ENCODE measurements at places on chromosomes 2 and 18.

GRCh38 chr18:63987743-63988142 is 17.9 kb downstream of the SERPINB8 start:
- DNase-seq, result no peak

- DNase-seq, result no peak
Measured at GRCh38 chr2:56211048-56211447, 27.3 kb downstream of the CCDC85A start.

- no peak for DNase-seq
Measured at GRCh38 chr2:46410273-46411244, 68.8 kb upstream of the TMEM247 start.

DNA sequence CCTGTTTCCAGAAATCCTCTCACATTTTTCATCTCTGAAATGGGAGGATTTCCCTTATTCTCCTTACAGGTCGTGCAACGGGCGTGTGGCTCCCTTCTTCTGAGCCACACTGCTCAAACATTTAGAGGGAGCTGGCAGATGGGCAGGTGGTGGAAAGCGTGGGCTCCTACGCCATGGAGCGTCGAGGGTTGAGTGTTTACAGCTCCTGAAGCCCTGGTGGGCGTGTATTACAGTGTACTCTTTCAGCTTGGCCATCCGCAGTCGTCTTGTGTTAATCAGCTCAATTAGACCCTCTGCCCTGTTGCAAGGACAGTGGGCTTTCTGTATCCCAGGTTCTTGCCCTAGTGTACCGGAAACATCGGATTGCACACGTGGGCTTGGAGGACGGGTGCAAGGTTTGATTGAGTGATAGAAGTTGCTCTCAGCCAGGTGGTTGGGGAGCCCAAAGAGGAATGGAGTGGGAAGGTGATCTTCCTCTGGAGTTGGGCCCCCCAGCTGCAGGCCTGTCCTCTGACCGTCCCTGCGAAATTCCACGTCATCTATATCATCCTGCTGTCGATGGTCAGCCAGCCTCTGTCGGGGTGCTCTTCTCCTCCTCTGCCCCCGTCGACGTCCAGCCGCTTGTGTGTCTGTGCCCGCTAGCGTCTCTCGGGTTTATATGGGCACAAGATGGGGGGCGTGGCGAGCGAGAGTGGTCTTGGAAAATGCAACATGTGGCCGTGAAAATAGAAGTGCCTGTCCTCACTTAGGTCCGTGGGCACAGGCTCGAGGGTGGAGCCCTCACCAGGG is 120.3 kb upstream of the DSEL start:
- no peak for DNase-seq

GRCh38 chr2:183782436-183782835 is 658.2 kb downstream of the NUP35 start:
- no peak for DNase-seq

DNA sequence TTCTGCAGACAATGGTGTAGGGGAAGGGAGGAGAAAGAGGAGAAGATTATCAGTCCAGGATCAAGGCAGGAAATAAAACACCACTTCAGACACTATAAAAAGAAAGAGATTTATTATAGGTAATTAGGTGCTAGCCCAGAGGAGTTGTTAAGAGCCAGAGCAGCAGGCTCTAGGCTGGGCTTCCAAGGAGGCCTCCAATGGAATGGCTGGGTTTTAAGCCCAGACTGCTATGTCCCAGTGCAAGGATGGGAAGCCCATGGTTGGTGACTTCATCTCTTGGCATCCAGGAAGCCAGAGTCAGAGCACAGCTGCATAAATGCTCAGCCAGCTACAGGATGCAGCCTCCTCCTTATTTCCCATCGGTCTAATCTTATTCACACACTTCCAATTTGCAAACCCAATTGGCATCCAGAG is 95.6 kb downstream of the LAMA3 start:
- DNase-seq, result no peak

GRCh38 chr2:105470979-105471378 is 72.1 kb upstream of the FHL2 start:
- no peak for DNase-seq

DNA sequence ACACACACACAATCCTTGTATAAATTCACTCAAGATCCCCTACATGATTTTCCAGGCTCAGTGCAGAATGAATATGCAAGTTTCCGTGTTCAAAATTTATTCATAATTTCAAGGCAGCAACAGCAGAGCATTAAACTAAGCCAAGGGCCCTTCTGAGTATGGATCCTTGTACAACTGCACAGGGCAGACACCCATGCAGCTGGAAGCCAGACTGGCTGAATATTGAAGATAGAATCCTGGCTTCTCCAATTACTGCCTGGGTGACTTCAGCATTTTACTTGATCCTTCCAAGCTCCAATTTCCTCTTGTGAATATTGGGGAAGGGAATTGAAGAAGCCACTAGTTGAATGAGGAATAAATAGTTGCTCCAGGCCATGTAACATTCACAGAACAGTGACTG is 267.9 kb upstream of the REG3G start:
- no peak for DNase-seq

GRCh38 chr18:49185623-49186022 is 234.9 kb upstream of the SMAD7 start:
- no peak for DNase-seq

DNA sequence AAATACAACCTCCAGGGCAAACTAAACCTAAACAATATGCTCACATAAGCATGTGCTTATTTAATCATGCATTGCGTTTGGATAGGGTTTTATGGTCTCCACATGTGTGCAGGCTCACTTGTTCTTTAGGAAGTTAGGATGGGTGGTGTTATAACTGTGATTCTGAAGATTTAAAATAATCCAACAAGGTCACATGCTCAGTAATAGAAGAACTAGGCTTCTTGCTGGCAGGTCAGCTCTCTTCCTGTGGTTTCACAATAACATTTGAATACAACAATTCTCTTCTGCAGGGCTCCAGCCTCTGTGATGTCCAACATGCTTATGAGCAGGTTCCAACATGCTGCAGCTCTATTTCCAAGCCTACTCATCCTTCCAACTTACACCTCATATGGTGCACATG is 84.0 kb downstream of the MYL12B start:
- no peak for DNase-seq

DNA sequence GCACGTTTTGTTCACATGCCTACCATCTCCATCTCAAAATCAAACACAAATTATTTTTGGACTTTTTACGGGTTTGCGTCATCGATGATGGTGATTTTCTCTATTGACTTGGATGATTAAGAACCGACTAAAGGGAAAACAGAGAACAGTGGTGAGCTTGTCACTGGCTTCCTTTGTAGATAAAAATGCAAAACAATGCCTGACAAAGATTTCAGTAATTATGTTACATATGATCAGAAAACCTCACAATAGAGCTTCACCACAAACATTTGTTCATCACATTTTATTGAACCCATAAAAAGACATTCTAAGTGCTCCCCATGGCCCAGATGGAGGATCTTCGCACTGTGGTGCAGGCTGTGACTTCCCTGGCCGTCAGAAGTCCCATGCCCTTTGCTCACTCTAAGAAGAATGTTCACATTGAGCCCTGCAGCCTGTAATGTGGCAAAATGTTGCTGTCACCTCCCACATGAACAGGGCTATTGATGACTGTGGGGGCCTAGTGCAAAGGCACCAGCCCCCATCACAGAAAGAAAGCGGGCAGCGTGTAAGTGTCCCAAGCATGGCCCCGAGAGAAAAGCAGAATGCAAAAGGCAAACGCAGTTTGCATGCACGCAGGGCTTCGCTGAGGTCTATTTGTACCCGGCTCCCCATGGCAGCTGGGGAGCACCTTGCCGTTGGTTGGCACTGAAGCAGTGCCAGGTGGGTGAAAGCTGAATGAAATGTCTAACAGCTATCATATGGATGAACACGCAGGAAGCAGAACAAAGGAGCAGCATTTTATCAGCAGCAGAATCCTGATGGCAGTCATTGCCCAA is 60.6 kb downstream of the BCL2 start:
- no peak for DNase-seq

- DNase-seq, result no peak
Measured at GRCh38 chr2:120562218-120563005, 173.3 kb upstream of the GLI2 start.

GRCh38 chr2:5389740-5390139 is 302.4 kb upstream of the SOX11 start:
- no peak for DNase-seq

- DNase-seq, result no peak
Measured at GRCh38 chr2:40488927-40489677, 37.2 kb upstream of the SLC8A1 start.

DNA sequence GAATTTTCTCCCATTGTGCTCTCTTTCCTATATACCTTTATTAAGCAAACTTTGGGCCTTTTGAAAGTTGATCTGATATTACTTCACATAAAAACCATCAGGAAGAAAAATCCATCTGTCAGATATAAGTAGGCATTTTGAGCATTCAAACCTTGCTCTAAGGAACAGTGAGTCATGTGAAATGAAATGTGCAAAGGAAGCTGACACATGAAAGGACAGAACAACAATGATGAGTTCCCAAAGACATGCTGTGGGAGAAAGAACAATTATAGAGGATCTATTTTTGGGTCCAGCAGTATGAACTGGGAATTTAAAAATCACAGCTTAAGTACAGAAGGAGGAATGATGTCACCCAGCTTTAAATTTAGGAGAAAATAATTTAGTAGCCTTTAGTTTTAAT is 18.1 kb downstream of the CALCRL start:
- no peak for DNase-seq
